Activated CD4-positive, alpha-beta T cell treated with anti-CD3 and anti-CD28 coated beads for 48 hours (primary cell): ENCODE measurements at places on chromosomes 2 and 18.

- DNase-seq = no peak
These were observed 25.4 kb upstream of the PID1 start for GRCh38 chr2:229296536-229296935.

GRCh38 chr2:69119104-69119894 lies 106.3 kb downstream of the ANTXR1 start:
- DNase-seq = no peak

GRCh38 chr2:41241325-41242000 lies 789.6 kb upstream of the SLC8A1 start:
- no peak for DNase-seq

DNA sequence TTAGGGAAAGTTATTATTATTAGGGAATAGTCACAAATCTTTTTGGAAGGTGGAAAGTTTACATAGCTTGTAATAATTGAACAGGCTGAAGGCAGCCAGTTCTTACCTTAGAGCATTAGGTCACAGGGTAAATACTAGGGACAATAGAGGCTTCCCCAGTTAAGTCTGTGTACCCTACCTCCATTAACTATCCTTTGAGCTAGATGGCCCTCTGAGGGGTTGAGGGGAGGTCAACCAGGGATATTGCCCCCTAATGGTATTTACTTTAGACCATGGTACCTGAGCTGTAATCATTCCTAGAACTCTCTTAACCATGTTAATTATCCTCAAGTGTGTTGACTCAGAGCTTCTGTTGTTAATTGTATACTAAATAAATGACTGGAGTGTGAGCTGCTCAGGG lies 120.5 kb upstream of the SCN7A start:
- DNase-seq = no peak

DNA sequence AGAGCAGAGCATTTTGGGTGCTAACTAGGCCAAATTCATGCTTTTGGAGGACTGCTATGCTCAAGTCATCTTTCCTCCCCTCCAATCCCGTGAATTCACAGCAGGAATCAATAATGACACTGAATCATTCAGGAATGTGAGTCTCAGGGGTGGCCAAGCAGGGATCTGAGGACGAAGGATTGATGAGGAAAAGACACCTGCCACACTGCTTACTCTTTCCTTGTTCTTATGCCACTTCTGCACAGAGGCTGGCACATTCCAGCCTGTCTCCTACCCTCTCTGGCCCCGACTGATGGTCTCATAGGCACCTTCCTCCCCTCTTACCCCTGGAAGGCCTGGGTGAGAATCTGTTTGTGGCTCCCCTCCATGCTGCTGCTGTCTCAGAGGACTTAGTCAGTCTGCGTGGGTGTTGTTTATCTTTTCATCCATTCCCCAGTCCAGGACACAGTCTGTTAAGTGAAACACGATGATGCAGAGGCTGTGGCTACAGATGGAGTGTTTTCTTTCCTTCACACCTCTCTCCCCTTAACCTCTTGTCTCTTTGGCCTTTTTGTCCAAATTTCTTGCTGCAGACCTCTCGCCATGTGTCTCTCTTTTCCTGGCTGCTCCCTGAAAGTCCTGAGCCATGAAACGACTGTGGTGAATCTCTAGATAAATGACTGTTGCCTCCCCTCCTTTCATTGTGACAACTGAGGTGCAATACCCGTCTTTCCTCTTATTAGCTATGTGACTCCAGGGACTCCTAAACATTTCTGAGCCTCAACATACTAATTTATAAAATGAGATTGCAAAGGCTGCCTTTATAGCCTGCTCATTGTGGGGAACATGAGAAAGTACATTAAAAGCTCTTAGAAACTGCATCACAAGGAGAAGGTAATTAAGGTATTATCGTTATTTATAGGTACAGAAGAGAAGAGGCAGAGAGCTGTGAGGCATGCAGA lies 86.9 kb downstream of the RDH14 start:
- DNase-seq = no peak

GRCh38 chr2:120926463-120927264 lies 191.0 kb downstream of the GLI2 start:
- DNase-seq = no peak

DNA sequence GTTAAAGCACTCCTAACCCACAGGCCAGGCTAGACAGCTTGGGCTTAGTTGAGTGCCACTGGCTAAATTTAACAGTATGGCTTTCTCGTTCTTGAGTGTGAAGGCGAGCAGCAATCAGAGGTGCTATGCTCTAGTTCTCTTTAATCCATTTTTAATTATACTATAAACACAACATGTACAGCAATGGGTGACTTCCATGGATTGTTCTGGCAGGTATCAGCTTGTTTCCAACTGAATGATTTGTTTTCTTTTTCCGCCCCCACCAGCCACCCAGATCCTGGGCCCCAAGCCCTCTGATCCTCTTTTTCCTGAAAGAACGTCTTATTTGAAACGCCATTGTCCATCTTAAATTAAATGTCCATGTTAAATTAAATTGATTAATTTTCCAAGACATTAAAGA lies 244.8 kb downstream of the IKZF2 start:
- no peak for DNase-seq

DNA sequence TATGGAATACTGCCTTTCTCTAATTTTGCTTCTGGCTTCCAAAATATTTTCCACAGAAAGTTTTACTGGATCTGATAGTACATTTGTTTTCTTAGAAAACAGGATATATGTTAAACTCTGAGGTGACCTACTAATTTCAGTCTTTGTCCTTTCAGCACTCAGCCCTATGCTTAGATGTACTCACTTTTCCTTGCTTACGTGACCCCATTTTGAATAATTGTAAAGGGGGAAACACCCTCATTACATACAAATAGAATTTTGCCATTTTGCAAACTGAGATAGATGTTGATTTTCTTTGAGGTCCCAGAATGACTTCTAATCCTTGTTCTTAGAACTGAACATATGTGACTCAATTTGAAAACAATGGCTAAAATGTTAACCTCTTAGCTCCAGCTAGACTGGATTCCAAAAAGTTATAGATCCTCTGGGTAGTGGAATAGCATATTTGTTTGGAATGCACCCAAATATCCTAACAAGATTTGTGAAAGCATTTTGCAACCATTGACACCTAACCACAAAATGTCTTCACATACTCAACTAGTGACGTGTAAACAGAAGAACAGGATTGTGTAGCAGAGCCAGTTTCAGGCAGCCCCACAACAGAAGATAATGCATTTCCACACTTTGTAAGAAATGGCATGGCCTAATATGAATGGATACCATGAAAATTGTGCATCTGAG lies 44.8 kb upstream of the EHBP1 start:
- DNase-seq = no peak

DNA sequence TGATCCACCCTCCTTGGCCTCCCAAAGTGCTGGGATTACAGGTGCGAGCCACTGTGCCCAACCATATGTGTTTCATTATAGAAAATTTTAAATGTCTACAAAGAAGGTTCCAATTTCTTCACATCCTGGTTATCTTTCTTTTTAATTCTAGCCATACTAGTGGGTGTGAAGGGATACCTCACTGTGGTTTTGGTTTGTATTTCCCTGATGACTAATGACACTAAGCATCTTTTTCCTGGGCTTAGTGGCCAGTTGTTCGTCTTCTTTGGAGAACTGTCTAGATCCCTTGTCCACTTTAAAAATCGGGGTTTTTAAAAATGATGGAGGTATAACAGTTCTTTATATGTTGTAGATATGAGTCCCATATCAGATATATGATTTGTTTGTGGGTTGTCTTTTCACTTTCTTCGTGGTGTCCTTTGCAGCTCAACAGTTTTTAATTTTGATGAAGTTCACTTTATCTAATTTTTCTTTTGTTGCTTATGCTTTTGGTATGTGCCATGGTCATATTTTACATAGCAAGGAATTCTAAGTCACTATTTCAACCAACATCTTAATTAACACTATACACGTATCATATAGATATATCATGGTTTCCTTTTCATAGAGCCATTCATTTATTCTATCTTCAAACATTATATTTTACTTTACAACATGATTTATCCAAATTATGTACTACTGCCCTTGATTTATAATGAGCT lies 135.0 kb upstream of the RIOK3 start:
- no peak for DNase-seq

DNA sequence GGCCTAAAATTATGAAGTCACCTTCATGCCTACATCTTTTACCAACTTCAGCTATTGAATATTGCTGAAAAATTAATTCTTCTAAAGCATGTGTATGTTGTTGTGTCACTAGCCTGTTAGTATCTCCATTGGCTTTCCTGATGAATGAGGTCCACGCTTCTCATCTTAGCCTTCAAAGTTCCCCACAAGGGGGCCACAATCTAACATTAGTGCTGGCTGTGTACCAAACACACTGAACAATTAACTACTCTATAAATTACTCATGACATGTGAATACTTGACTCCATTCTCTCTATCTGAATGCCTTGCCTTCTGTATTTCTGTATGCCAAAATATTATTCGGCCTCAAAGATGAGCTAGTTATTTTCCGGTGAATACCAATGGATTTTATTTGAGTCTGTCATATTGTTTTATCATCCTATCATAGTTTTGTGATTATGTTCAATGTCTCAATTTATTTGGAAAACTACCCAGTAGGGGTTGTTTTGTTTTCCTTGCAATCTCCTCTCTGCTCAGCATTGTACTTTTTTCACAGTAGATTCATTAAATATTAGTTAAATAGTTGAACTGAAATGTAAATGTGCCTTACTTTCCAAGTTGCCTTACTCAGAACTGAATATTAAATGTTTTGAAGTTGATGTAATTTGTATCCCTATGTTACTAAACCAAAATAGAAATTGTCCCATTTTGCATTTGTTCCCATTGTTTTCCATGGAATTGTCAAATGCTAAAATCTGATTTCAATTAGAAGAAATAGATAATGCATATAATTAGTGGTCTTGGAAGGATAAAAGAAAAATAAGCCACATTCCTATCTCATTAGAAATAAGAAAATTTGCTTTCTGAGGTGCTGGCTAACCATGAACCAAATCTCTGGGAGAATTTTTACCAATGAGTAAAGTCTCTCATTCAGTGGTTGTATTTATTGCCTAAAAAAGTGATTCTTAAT lies 208.4 kb upstream of the COL3A1 start:
- DNase-seq = peak; percentile 9

DNA sequence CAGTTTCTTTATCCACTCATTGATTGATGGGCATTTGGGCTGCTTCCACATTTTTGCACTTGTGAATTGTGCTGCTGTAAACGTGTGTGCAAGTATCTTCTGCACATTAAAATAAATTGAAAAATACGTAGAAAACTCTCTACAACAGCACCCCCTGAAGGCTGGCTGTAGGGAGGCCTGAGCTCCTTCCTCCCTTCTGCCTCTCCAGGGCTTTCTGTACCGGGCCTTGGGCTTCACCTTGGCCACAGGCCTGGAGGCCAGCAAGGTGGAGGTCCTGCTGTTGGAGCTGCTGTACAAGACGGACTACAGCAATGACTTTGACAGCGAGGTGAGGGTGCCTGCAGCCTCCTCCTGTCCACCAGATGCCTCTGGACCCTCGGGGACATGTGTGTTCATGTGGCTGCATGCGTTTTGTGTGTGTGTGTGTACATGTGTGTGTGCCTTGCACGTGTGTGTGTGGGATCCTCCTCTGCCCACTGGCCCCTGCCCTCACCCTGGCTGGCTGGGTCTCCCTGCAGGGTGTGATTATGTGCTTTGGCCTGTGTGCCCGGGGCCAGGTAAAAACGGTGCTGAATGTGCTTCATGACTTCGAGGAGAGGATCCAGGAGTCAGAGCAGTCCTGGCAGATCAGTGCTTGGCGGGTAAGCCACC lies 29.2 kb downstream of the MROH2A start:
- no peak for DNase-seq

- no peak for DNase-seq
These were observed 110.0 kb upstream of the EPB41L3 start for GRCh38 chr18:5653802-5654201.

GRCh38 chr2:88429929-88430328 lies 22.6 kb downstream of the FOXI3 start:
- no peak for DNase-seq
